ENCODE measurements at places on chromosomes 3 and 15.

DNA sequence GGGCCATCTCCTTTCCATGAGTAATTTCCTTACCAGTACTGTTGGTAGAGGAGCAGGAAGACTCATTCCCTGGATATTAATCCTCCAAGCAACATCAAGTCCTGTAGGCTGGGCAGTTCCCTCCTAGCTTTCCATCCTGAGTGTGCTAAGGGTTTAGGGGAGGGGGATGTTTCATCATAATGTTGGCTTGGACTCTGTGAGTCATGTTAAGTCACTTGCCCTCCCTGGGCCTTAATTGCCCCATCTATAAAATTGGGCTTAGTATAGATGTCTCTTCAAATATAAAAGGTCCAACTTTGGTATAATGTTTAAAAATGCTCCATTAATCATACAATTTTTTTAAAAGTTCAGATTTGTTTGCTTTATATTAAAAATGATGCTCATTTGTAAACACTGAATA lies 52.7 kb downstream of the TLE3 start:
- DNase-seq, result no peak

- DNase-seq, result no peak
These were observed 30.8 kb downstream of the BOC start for GRCh38 chr3:113242096-113242581.

DNA sequence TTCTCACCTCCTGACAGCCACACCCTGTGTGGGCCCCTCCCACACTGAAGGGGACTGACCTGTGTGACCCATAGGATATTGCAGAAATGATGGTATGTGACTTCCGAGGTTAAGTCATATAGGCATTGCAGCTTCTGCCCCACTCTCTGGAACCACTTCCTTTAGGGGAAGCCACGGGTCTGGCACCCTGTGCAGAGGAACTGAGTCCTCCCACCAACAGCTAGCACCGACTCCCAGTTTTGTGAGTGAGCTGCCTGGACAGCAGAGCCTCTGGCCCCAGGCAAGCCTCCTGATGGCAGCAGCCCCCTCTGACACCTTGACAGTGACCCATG lies 24.6 kb upstream of the SLC6A6 start:
- no peak for DNase-seq

DNA sequence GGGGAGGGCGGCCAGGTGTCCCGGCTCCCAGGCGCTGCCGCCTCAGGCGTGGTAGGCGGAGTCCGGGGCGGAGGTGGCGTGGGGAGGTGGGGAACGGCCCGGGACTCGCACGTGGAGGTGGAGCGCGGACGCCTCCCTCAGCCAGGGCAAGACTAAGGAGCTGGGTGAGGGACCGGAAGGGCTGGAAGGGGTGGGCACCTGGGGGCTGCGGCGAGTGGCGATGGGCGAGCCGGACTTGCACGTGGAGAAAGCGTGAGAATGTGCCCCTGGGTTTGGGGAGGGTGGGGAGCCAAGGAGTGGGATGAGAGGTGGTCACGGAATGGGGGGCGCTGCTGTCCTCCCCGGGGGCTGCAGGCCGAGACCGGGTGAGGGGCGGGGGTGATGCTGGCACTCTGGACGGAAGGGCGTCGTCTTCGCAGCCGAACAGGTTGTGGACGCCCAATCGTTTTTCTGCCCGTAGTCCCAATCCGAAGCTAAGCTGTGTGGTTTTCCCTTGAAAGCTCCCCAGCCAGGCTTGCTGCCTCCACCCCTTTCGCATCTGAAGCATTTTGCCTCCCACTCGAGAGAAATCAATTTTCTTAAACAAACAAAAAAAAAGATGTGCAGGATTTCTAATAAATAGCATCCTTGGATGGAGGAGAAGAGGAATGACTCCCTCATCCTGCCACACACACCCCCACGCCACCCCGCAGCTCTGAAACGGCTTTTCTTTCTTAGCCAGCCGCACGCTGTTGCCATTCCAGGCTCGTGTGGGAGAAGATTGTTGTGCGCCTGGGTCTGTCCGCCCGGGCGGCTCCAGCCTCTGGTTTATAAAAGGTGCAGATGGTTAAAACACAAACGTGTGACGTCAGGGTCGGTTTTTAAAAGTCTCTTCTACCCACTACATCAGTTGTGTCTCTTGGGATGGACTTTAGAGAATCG lies 62.5 kb upstream of the ANKRD28 start:
- DNase-seq, result peak; percentile 81

GRCh38 chr3:32842531-32842931 lies 24.7 kb downstream of the TRIM71 start:
- DNase-seq, result no peak

DNA sequence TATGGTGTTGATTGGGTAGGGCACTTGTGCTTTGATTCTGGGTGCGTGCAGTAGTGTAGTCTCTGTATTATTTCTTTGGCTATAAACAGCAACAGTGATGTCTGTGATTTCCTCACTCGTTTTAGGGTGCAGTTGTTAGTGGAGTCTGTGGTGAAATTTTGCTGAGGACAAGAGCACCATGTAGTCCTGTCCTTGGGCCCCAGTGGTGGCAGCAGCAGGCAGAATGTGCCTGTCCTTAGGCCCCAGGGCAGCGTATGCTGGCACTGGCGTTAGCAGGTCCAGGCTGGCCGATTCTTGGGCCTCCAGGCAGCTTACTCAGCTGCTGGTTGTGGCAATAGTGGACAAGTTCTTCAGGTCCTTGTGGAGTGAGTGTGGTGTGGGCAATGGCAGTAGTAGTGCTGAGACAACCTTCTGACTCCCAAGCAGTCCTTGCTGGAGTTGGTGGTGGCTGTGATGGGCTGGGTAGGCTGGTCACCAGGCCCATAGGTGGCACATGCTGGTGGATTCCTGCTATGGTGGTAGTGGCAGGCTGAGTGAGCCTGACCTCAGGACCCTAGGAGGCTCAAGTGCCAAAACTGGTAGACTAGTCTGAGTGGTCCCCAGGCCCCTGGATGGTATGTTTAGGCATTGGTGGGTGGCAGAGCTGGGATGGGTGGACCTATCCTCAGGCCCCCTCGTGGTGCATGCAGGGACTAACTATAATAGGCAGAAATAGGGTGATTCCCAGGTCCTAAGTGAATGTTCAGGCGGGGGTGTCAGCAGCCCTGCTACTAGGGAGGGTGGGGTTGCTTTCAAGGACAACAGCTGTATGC lies 56.3 kb downstream of the TNFAIP8L3 start:
- no peak for DNase-seq

GRCh38 chr3:52614689-52615088 lies 71.0 kb downstream of the PBRM1 start:
- DNase-seq, result no peak

GRCh38 chr3:123997543-123997942 lies 5.6 kb upstream of the ROPN1 start:
- DNase-seq, result no peak

- no peak for DNase-seq
These were observed 28.1 kb upstream of the LHFPL4 start for GRCh38 chr3:9581742-9582141.

DNA sequence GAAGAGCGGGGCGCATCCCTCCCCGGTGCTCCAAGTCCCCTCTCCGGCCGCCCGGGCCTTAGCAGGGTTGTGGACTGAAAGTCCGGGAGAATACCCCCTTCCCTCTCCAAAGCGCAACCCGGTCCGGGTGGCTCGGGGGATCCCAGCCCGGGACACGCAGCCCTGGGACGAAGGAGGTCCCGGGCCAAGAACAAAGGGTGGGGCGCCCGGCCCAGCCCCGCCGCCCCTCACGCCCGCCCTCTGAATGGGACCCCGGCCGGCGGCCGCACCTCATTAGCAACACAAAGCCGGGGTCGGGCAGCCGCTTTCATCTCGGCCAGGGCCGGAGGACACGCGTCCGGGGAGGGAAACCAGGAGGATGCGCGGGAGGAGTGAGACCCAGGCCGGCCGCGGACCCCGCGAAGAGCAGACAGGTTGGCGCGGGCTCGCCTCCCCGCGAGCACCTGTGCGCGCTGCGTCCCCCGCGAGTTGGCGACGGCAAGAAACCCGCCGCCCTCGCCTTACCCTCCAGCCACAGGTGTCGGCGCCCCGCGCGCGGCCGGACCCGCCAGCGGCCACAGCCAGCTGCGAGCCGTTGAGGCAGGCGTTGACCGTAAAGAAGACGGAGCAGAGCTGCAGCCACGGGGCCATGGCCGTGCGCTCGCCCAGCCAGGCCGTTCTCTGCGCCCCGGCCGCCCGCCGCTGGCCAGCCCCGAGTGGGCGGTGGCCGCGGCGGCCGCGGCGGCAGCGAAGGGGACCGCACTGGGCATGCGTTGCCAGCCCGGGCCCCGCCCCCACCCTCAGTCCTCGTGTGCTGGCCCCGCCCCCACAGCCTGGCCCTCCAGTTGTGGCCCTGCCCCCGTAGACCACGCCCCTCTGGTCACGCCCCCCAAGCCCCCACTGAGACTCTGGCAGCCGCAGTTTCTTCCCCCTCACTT lies at the start of gene IL17RD:
Gene IL17RD, minus strand, starts transcription at position 697 of the 917 bp plus-strand sequence. Its CDS starts 67 bp downstream, at position 630.
- DNase-seq, result peak; percentile 43

GRCh38 chr15:77532067-77532710 lies 100.5 kb downstream of the LINGO1 start:
- DNase-seq, result no peak

DNA sequence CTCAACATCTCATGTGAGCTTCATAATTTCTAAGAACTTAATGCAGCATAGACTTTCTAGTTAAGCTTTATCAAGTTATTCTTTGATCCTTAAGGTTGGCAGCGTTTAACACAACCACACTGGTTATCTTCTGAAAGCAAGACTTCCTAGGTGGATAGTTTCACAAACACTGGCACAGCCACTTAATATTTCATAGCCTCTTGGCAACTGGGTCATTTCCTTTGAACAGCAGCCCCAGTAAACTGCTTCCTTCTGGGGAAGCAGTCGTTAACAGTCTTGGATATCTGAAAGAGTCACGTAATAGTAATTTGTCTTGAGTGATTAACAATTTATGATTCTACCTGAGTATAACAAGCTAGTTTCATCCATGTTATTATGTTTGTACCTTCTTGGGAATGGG lies 45.9 kb upstream of the ABHD10 start:
- DNase-seq, result no peak

- no peak for DNase-seq
These were observed 60.1 kb downstream of the RAD18 start for GRCh38 chr3:8903191-8903590.

DNA sequence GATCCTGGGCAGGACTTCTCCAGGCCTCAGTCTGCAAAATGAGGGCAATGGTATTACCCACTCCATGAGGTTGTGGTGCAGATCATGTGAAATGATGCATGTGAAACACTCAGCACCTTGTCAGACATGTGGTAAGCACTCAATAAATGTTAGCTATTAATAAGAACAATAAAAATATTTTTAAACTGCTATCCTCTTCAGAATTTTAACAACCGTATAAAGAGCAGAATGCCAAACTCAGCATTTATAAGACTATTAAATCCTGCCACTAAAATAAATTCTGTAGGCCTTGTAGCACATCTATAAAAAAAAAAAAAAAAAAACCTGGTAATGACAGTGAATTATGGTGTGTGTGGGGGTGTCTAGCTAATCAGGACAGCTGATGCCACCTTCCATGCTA lies 213.9 kb upstream of the UMPS start:
- DNase-seq, result no peak

DNA sequence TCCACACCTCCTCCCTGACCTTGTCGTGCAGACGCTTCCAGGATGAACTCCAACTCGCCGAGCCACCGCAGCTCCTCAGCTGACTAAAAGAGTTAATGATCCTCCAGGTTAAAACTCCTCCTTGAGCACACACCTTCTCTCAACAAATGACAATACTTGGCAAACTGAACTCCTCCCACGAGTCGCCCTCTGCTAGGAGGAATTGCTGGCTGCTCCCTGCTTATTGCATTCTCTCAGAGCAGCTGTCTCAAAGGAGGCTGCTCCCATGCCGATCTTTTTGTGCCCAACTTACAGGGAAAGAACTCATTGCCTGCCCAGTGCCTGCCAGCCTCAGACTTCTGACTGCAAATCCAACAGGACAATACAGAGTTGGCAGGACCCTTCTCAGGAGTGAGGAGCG lies at the start of gene ATP13A4:
Gene ATP13A4, minus strand, starts transcription at position 85 of the 400 bp plus-strand sequence. CDS start 96 bp downstream, outside the sequence.
- DNase-seq, result no peak

- DNase-seq, result no peak
These were observed 2.0 kb downstream of the PDIA5 start for GRCh38 chr3:123068601-123069381.

- peak; percentile 95 for DNase-seq
These were observed 38.8 kb upstream of the BNC1 start for GRCh38 chr15:83323296-83323711.

DNA sequence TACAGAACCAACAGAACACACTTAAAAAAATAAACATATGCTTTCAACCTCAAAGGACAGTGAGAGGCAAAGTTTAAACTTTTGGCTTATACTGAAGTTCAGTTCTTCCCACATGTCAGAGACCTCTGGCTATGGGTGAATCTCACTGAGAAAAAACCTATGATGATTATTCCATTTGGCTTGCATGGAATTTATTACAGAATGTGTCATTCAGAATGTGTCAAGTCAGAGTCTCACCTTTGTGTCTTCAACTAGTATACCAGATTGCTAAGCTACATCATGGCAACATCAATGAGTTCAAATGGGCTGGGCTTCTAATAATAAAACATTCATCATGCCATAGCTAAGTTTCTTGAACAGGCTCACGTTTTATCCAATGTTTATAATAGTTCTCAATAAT lies 987.0 kb downstream of the NTRK3 start:
- no peak for DNase-seq

DNA sequence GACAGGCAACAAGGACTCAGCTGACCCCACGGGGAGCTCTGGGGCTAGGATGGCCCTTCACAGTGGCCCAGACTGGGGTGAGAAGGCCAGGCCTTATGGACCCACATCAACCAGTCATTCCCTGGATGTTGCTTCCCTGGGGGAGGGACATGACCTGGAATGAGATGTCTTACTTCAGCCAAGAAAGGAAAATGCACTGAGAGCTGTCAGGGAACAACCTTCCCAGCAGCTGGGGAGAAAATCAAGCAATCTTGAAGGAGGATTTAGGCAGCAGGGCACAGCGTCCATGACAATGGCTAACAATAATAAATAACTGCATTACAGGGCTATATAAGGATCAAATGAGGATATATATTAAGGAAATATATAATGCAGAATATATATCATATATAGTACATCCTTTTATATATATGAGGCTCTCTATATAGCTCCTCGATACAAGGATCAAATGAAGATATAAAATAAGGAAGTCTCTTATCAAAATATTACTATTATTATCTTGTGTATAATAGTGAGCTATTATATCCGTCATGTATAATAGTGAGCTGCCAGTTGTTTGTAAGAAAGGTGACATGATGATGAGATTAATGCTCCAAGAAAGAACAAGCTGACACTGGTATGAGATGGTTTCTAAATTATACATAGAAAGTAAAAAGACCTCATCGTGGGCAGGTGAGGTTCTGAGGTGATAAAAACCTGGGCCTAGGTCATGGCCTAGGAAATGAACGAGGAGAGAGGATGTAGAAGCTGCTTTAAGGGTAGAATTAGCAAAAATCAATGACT lies 117.8 kb upstream of the LIPC start:
- DNase-seq, result no peak

- DNase-seq, result no peak
These were observed 124.4 kb upstream of the LIPC start for GRCh38 chr15:58307313-58307961.

DNA sequence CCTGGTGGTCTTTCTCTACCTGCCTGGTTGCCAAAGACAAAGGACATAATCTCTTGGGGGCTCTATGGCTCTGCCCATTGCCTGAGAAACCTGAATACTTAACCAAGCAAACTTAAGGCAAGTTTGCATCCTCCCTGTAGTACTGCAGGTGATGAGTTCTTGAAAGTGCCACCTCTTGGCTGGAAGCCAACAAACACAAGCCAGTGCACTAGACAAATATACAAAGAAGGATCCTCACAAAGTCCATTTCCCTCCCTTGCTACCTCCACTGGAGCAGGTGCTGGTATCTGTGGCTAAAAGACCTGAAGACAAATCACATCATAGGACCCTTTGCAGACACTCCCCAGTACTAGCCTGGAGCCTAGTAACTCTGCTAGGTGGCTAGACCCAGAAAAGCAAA lies 772.3 kb downstream of the SI start:
- DNase-seq, result no peak

- no peak for DNase-seq
These were observed 223.6 kb downstream of the WDR72 start for GRCh38 chr15:53535886-53536285.
